Caki2 (cell line): ENCODE measurements at places on chromosomes 1 and 21. TPM values are rescaled to one million over a fixed set of nuclear protein-coding genes. Genes with fewer than 3 reads are reported as not detected.

DNA sequence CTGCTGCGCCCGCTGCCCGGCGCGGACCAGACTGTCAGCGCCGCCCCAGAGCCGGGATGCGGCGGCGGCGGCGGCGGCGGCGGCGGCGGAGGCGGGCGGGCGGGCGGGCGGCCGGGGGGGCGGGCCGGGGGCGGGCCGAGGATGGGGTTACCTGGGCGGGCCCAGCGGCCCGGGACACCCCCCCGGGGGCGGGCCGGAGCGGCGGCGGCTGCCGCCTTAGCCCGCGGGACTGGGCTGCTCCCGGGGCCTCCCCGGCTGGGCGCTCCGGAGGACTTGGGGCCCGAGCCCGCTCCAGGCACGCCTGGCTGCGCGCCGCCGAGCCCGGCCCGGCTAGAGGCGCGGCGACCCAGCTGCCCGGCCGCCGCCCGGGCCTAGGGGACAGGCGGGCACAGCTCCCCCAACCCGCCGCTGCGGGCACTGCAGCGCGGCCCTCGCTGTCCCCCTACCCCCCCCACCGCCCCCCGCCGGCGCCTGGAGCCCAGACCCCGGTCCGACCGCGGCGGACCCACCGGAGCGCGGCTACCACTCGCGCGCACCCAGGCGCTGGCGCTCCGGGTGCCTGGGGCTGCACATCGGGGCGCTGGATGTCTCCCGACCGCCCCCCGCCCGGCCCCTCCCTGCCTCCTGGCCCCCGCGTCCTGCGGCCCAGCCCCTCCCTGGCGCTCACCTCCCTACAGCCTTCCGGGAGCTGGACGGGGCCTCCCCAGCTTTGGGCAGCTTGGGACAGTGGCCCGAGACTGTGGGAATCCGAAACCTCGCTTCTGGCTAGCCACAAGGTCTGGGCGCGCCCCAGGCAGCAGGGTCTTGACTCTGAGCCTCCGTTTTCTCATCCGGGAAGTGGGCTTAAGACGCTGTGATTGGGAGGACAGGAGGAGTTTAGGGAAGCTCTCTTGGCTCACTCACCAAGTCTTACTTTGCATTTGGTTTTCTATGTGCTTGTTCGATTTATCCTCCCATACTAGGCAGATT is at the start of gene WNT4:
Gene WNT4 (minus strand): TSS at position 33 of the 969 bp plus-strand sequence. CDS start 175 bp downstream, outside the sequence.
- peak; percentile 18 for DNase-seq

DNA sequence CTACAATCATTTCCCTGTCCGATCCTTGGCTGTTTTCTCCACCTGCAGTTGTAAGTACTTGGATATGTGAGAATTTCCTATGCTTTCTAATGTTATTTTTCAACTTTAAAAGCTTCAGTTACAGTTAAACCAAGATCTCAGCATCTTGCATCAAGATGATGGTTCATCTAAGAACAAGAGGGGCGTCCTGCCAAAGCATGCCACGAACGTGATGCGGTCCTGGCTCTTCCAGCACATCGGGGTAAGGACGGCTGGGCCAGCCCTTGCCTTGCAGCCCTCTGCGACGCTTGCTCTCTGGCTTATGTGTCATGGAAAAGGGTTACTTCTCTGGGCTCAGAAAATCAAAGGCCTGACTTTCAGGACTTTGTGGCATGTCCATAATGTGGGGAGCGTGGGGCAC is 46.8 kb downstream of the PKNOX1 start:
- no peak for DNase-seq

GRCh38 chr21:39048064-39048463 is 135.2 kb downstream of the PSMG1 start:
- DNase-seq, result peak; percentile 76

GRCh38 chr1:3581296-3582036 is 29.8 kb downstream of the MEGF6 start:
- DNase-seq, result no peak

- peak; percentile 14 for DNase-seq
These were observed 14.4 kb downstream of the PLOD1 start for GRCh38 chr1:11948822-11949458.

- DNase-seq, result no peak
These were observed 12.2 kb upstream of the PGLYRP3 start for GRCh38 chr1:153324912-153325311.

DNA sequence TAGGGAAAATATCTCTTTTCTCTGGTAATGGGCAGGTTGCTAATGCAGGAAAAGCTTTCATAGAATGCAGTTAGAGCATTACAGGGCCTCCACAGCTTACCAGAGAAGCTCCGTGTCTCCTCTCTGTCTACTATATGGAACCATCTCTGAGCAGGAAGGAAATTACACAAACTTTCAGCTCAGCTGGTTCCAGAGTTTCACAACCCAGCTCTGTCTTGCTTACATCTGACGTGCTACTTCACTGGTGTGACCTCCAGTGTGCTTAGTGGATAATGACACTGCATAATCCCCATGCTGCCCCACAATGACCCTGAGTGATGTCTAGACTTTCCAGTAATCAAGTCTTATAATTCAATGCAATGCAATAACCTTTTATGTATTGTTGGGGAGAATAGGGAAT is 4.3 kb upstream of the FGGY start:
- no peak for DNase-seq

Gene ARTN
- total RNA-seq, result not detected in 2 replicates

Gene PPIAL4G
- not detected in 2 replicates for total RNA-seq

DNA sequence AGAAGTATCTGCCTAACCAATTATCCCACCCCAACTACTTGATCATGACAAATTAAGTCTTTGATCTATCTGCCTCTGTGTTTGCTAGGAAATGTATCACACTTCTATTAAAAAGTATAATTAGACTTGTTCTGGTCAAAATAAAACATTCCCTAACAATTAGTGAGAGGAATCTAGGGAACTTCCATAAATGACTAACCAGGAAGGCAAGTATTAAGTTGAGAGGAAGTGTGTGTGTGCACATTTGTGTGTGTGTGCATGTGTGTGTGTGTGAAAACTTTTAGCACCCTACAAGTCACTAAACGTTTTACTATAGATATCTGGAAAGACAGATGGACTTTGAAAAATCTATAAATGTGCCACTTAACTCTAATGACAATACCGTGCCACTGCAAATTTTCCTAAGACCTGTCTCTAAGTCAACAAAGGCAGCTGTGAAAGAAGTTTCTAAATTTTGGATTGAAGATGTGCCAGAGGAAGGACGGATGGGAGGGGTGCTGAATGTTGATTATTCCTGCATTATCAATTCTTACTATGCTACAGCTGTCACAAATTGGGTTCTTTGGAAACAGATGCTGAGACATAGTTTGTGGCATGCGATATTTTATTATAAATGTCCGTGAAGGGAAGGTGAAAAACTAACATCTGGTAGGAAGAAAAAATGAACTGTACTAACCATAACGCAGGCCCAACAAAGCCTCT is 567.1 kb downstream of the PTPRC start:
- DNase-seq, result no peak

- no peak for DNase-seq
These were observed 18.7 kb downstream of the COL6A1 start for GRCh38 chr21:46000182-46000730.

DNA sequence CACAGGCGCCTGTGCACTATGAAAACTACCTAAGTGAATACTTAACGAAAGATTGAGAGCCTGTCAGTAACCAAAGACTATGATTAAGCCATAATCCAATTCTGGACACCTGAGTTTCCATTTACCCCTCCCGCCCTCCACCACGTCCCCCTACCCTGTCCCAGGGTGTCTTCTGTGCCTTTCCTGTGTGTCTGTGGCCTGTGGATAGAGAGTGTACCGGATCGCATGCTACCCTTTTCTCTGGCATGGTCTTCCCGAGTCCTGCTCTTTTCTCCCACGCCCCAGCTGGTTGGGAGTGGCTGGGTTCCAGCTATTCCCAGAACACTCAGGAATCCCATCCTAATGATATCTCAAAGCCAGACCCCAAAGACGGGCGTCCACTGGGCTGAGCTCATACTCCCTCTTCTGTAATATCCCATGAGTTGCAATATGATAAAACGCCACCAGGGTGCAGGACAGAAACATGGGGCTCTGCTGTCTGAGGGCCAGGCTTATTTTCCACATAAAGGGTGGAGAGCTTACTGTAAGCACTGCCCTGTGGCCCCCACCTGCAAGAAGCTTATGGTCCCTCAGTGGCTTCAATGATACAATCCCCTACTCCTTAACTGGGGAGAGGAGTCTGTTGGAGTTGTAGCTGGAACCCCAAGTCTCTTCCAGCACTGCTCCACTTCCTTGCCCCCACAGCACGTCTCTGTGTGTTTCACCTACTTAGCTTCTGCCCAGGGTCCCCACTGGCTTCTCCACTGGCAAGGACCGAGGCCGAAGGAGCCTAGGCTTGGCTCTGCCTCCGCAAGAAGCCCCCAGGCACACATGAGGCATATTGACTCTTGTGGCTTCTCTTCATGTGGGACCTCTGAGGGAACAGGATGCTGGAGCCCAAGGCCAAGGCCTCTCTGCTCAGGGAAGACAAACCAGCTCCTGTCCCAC is 17.6 kb upstream of the ALX3 start:
- peak; percentile 21 for DNase-seq

Gene GOLT1A
- 8.5 TPM in 1 of 2 replicates, not detected in the other for total RNA-seq

Gene VPS13D
- total RNA-seq, result 11.1 and 16.0 TPM in 2 replicates

Gene ENAH
- total RNA-seq, result 69.6 and 87.9 TPM in 2 replicates

Gene SPRR4
- total RNA-seq, result not detected in 2 replicates

DNA sequence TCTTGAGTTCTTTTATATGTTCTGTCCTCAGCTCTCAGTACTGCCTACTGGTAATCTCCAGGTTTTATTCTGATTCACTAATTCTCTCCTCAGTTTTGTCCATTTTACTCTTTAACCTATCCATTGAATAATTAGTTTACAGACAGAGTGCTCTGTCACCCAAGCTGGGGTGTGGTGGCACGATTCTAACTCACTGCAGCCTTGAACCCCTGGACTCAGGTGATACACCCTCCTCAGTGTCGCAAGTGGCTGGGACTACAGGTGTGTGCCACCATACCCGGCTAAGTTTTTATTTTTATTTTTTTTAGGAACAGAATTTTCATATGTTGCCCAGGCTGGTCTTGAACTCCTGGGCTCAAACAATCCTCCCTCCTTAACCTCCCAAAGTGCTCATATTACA is 14.0 kb downstream of the RAB4A start:
- no peak for DNase-seq

GRCh38 chr1:52590266-52590665 is 11.9 kb upstream of the GPX7 start:
- DNase-seq, result no peak

Gene SETDB1
- total RNA-seq, result 29.2 and 31.7 TPM in 2 replicates

GRCh38 chr1:168561989-168562388 is 14.4 kb upstream of the XCL1 start:
- no peak for DNase-seq

Gene YARS1
- 78.5 and 86.1 TPM in 2 replicates for total RNA-seq

GRCh38 chr1:234396871-234397270 is 23.6 kb downstream of the COA6 start:
- no peak for DNase-seq

Gene ADAM30
- not detected in 2 replicates for total RNA-seq

GRCh38 chr1:22350924-22351767 is 100.5 kb upstream of the ZBTB40 start:
- DNase-seq, result no peak

DNA sequence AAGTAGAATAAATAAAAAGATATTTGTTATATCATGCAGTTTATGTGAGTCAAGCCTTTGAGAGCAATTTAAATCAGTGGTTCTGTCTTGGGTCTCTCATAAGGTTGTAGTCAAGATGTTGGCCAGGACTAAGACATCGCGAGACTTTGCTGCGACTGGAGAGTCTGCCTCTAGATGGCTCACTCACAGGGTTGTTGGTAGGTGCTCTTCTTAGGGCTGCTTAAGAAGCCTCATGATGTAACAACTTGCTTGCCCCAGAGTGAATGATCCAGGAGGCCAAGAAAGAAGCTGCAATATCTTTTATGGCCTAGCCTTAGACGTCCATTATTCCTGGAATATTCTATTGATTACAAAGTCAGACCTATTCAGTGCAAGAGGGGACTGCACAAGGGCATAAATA is 73.1 kb upstream of the CACHD1 start:
- no peak for DNase-seq

Gene CBS
- total RNA-seq, result 20.2 and 32.8 TPM in 2 replicates

Gene RNASEL
- total RNA-seq, result 5.0 and 6.4 TPM in 2 replicates

DNA sequence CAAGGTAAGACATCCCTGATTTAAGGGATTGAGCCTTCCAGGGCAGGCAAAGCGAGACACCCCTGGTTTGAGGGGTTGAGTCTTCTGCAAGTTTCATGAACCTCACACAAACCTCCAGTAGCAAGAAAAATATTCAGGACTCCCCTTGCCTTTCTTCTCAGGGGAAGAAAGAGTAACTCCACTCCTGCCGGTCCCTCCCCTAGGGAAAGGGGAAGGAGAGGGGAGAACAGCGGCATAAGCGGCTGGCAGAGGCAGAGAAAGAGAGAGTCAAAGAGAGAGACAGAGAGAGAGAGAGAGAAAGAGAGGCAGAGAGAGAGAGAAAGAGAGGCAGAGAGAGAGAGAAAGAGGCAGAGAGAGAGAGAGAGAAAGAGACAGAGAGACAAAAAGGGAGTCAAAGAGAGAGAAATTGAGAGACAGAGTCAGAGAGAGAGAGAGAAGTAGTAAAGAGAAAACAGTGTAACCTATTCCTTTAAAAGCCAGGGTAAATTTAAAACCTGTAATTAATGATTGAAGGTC is 29.5 kb upstream of the CBR3 start:
- DNase-seq, result no peak

DNA sequence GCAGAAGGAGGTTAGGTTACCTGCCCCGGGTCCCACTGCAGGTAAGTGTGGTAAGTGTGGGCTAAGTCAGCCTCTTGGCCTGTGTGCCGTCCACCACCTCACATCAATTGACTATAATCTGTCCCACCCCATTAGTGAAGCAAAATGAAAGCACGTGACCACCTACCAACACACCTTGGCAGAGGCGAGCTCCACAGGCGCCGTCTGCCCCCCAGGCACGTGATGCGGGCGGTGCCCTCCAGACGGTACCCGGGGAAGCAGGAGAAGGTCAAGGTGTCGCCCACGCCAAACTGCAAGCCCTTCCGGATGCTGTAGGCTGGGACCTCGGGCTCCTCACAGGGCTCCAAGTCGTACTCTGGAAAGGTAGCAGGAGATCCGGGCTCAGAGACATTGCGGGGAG is 149.5 kb upstream of the HMGB4 start:
- DNase-seq, result no peak

DNA sequence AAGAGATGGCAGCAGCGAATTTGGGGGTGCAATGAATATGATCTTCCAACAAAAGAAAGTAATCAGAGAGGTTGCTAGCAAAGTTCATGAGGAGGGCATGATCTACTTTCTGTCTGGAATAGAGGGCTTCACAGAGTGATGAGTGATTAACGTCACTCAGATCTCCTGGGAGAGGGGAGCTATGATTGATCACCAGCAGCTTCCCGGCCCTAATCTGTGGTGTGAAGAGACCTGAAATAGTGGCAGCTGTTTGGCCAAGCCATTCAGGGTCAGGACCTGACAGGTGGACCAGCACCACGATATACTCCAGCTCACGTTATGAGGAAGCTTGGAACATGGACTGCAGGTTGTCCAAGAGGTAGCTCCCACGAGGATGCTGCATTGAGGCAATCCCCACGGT is 19.9 kb upstream of the TMEM183A start:
- no peak for DNase-seq

GRCh38 chr1:67350783-67351182 is 43.1 kb downstream of the IL12RB2 start:
- no peak for DNase-seq

DNA sequence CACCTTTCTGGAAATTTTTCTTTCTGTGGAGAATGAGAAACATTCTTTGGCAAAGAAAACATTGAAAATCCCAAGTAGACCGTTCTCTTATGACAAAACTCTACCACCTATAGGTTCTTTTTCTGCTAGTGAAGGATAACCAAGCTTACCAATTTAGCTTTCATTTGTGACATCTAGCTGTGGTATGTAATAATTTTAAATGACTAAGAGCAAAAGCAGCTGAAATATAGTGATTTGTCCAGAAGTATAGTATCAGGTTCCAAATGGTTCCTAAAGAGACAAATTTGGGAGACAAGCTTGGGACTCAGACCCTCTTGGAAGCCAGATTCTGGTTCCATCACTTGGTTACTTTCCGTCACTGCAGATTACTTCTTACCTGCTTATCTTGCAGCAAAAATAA is 24.4 kb downstream of the FUBP1 start:
- DNase-seq, result no peak
